ENCODE measurements at places on chromosomes 2 and 18.
A peak's percentile ranks its signal among the peaks of the same experiment; 100 is the strongest.

DNA sequence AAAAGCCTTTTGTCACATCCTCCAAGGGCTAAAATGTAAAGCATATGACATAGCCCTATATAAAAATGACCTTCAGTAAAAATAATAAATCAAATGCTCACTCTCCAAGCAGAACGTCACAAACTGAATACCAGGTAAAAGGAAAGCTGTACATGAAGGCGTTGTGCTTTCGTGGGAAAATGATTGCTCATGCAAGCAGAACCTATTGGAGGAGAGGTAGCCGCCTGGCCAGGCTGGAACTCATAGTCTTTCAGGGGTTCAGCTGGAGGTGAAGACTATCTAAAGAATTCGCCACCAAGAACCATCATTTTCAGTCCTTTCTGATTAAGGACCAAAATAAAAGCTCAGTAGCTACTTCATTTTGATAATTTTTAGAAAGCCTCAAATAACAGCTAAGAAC is 44.7 kb downstream of the ANKRD44 start:
- DNase-seq: no peak

- no peak for DNase-seq
Measured at GRCh38 chr18:45527891-45528290, 87.4 kb upstream of the SLC14A2 start.

DNA sequence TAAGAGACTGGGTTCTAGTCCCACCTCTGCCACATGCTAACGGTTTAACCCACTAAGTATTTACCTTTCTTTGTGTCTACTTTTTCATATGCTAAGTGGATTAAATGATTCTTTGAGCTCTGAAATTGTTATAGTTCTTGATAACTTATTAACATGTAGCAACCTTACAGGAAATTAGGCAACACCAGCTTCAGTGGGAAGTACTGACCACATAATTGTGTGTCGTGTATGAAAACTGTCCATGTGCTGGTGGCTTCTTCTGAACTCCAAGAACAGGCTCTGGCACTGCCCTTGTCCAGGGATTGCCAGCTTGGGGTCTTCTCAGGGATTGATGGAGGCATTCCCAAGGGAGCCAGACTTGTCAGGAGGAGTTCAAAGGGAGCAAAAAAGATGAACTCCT is 427.7 kb downstream of the TGIF1 start:
- DNase-seq: no peak

GRCh38 chr2:239393388-239393940 is 7.4 kb downstream of the HDAC4 start:
- DNase-seq: no peak

- DNase-seq: no peak
Measured at GRCh38 chr2:172513935-172514586, 41.8 kb upstream of the PDK1 start.

DNA sequence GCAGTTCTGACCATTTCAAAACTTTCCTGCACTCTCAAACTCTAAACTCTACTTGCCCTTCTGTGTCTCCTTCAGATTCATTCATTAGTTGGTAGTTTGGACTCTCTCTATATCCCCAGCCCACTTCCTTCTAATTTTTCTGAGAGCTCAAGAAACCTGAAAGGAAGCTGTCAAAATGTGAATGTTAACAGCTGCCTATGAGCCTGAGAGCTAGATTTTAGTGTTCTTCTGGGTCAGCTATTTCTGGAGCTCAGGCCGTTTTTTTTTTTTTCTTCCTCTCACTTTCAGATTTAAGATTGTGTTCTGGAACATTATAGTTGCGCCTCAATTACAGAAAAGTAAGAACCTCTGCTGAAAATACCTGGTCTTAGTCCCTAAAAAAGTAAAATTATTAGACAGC is 73.1 kb downstream of the RTN4 start:
- no peak for DNase-seq

GRCh38 chr2:31032475-31032874 is 105.8 kb downstream of the GALNT14 start:
- no peak for DNase-seq

- no peak for DNase-seq
Measured at GRCh38 chr2:208929139-208929864, 494.5 kb upstream of the MAP2 start.

GRCh38 chr2:157803476-157803875 is 72.7 kb downstream of the ACVR1 start:
- DNase-seq: no peak

- no peak for DNase-seq
Measured at GRCh38 chr2:7666596-7667259, 749.5 kb downstream of the RNF144A start.

GRCh38 chr2:194385376-194385775 is 1271.7 kb upstream of the SLC39A10 start:
- DNase-seq: no peak

DNA sequence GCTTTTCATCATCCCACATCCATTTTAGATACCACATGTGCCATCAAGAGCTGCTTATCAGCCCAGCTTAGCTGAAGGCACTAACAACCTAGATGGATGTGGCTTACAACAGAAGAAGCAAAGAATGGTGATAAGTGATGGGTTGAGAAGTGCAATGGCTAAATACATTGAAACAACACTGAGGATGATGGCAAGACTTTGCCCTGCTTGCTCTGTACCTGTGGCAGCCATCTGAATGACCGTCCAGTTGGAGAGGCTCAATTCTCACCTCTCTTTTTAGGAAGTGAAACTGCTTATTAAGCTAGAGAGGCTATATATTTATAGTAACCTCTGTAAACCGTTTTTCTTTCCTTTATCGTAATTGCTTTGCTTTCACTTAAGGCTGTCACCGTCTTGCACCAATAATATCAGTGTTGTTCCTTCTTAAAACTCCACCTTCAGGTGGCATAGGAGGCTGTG is 5.7 kb downstream of the GPATCH11 start:
- no peak for DNase-seq

- DNase-seq: no peak
Measured at GRCh38 chr18:62682371-62682770, 33.0 kb upstream of the PHLPP1 start.

GRCh38 chr18:49476664-49477411 is 10.2 kb downstream of the C18orf32 start:
- no peak for DNase-seq

DNA sequence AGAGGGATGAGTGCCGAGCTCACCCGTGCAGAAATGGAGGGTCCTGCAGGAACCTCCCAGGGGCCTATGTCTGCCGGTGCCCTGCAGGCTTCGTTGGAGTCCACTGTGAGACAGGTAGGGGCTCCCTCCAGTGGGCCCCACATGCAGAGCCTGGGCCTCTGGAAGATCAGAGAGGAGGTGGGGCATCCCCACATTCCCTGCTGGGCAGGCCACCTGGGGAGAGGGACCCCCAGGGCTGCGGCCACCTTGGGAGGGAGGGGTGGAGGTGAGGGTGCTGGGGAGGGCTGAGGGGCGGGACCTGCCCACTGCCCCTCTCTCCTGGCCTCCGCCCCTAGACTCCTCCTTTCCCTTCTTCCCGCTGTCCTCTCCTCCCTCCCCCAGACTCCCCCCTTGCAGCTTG is 38.5 kb downstream of the MTERF4 start:
- DNase-seq: no peak

DNA sequence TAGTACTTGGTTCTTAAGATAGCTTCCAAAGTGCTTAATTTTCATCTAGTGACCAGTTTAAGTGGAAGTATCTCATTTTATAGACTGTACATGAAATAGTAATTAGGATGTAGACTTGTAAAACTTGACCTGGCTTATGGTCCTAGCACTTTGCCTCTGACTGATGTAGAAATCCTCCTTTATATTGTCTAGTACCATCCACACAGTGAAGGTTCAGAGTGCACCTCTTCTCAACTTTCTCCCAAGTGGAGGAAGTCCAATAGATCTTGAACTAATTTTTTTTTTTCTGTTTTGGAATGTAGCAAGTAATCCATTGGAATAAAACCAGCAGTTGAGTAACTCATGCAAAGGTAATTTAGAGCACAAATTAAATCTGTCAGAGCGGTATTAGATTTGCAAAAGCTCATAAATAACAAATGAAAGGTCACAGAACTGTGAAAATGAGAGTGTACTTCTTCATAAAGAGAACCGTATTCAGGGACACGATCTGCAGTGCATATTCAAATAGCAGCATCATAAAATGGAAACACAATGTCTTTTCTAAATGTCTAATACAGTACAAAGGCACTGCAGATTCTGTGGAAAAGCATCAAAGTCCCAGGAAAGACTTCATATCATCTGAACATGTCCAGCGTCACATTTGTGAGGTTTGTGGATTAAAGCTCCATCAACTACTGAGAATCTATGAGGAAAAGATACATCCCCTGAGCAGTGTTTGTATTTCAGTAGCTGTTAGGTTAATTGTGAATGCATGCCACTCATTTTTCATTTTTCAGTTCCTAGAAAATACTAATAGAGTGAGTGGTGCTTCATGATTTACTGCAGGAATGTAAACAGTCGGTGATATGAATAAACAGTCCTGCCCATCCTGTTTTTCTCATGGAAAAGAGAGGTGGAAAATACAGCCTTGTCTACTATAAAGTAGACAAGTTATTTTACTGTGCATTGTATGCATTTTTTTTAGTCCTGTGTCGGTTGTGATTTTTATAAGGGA is 100.7 kb downstream of the LYPD6 start:
- no peak for DNase-seq

- no peak for DNase-seq
Measured at GRCh38 chr2:138239902-138240491, 261.6 kb upstream of the SPOPL start.

DNA sequence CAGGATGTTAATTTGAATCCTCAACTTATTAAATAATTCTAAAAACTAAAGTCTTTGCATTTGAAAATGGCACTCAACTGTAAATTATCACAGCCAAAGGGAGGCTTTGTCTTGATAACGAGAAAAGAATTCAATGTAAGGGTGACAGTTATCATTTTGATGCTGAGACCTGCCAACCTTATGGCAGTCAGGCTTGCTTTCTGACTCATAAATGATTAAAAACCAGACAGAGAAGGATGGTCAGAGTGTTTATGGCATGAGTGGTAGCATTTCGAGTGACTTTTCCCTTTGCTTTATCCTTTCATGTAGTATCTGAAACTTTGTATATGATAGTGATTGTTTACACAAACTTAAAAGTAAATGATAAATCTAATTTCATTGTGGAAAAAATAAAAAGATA is 53.9 kb upstream of the EPC2 start:
- DNase-seq: no peak

GRCh38 chr2:171226461-171226860 is 65.8 kb upstream of the TLK1 start:
- no peak for DNase-seq

DNA sequence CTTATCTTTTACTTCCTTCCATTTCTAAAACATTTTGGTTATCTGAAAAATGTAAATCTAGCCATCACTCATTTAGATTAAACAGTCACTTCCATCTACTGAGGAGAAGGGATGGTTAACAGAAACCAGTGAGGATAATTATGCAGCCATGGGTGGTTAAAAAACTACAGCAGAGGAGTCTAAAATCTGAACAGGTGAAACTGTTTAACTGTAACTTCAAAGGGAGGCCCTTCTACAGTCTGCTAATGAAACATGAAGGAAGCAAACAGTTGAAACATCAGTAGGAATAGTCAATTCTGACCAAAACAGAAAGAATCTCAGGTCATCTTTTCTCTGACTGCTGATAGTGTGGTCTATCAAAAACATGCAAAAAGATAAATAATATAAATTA is 71.0 kb downstream of the DTNB start:
- DNase-seq: no peak

DNA sequence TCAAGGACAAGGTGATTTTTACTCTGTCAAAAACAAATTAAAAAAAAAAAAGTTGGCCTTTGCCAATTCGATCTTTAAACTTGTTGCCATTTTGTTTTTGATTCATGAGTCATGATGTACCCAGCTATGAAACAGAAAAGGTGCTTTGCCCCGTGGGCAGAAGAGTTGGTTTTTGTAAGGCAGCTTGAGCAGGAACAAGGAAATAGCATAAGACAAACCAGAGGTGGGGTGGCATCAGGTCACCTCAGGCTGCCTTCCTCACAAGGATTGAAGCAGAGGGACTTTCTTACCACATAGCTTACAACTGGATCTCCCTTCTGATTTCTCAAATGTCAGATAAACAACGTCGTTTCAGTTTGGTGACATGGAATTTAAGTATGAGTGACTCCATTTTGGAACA is 123.8 kb downstream of the ARL4C start:
- DNase-seq: no peak

- peak; percentile 73 for DNase-seq
Measured at GRCh38 chr18:49814147-49814499, 790 bp upstream of the ACAA2 start.

GRCh38 chr2:237244976-237245646 is 159.4 kb downstream of the COPS8 start:
- no peak for DNase-seq

- DNase-seq: no peak
Measured at GRCh38 chr18:22830511-22830910, 102.6 kb upstream of the RBBP8 start.

GRCh38 chr2:152875701-152876695 is 157.6 kb downstream of the ARL6IP6 start:
- no peak for DNase-seq

- no peak for DNase-seq
Measured at GRCh38 chr18:32902568-32903330, 129.9 kb upstream of the KLHL14 start.

GRCh38 chr2:207044379-207045362 is 105.4 kb downstream of the CPO start:
- DNase-seq: no peak

DNA sequence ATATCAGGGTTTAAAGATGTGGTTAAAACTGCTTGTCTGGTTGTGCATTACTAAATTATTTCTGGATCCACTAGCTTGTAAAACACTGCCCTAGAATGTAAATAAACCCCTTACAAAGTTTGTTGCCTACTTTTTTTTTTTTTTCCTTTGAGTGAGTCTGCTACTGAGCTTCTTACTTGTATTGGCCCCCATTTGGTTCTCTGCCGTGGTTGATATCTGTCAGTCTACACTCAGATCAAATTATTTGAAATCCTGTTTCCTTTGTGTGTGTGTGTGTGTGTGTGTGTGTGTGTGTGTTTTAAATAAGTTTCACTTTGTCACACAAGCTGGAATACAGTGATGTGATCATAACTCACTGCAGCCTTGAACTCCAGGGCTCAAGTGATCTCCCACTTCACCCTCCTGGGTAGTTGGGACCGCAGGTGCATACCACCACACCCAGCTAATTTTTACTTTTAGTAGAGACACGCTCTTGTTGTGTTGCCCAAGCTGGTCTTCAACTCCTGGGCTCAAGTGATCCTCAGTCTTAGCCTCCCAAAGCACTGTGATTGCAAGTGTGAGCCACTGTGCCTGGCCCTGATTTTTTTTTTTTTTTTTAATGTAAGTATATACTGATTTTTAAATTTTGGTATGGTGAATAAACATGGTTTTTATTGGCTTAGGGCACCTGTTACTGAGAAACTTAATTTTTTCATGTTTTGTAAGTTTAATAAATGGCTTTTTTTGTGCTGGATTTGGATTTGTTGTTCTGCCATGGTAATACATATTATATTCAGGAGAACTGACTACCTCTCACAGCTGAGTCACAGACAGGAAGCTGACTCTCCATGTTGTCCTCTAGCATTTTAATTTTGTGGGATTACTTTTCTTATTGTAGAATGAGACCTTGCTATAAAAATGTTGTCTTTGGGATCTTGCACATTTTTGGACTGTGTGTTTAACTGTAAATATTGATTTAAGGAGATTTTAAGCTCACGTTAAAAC is 48.5 kb downstream of the MAP4K4 start:
- DNase-seq: no peak

All from activated CD4-positive, alpha-beta T cell treated with anti-CD3 and anti-CD28 coated beads, Interleukin-2, amount 50 U/mL, for 48 hours (primary cell).